Amygdala (tissue), 56 donors: ENCODE measurements at places on chromosomes 3 and 15.

- no peak for DNase-seq
Measured at GRCh38 chr15:22958487-22959280, 21.5 kb downstream of the CYFIP1 start.

GRCh38 chr3:13788522-13789424 is 91.1 kb downstream of the WNT7A start:
- DNase-seq, result no peak

DNA sequence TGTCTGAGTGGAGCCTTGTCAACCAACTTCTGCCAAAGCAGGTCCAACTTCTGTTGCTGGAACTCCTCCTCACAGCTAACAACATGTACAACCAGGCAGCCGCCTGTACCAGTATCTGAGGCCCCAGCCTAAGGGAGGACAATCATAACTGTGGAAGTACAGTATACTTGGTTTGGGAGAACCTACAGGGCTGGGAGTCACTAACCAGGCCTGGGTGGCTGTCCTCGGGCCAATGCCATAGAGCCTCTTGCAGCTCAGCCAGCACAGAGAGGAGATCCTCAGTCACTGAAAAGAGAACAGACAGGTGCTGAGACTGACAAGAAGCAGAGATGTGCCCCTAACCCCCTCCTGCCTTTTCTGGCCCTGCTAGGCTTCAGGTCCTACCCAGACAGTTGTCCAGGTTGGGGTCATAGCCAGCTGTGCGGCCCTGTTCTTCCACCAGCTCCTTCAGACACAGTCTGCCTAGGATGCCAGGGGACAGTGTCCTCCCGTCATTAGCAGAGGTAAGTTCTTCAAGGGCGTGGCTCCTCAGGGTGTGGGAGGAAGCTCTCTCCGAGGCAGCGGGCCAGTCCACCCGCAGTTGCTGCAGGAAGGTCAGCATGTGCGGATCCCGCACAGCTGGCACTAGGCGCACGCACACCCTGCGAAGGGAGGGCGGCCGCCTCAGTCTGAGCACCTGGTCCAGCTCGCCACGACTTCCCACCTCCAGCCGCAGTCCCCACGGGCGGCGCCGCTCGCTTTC is 980 bp downstream of the DALRD3 start:
- DNase-seq, result no peak

- DNase-seq, result no peak
Measured at GRCh38 chr15:71152542-71152941, 37.3 kb downstream of the THSD4 start.

DNA sequence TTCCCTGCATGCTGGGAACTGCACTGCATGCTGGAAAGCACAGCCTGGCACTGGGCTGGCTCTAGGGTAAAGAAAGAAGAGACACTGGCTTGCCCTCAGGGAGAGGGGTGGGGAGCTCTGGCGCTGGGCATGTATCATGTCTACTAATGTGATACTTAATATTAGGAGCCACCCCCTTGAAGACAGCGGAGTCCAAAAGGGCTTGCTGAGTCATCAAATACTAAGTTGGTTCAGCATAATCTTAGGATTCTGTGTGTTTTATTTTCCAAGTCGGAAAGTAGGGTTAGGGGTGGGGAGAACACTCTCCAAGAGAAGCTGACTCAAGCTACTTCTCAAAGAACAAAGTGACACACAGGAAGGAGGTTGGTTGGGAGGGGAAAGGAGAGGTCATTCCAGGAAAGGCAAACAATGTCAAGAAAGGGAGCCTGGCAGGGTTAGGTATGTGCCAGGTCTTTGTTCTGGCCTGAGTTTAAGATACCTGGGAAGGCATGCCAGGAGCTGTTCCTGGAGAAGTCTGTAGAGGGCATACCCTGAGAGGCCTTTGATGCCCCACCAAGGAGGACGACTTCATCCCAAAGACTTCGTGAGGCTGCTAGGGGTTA is 237.8 kb upstream of the NR2E3 start:
- DNase-seq, result no peak

DNA sequence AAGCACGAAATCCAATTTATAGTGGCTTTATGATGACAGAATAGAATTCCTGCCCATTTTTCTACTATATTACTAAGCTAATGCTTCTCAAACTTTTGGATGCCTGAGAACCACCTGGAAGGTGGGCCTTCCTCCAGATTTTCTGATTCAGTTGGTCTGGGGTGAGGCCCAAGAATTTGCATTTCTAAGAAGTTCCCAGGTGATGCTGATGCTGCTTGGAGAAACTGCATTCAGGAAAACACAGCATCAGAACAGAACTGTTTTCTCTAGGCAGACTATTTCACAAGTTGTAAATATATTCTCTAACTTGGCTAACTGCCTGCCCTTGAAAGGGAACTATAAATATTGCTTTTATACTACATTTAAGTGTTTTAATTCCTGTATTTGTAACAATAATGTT is 644.9 kb upstream of the DPPA4 start:
- DNase-seq, result no peak

DNA sequence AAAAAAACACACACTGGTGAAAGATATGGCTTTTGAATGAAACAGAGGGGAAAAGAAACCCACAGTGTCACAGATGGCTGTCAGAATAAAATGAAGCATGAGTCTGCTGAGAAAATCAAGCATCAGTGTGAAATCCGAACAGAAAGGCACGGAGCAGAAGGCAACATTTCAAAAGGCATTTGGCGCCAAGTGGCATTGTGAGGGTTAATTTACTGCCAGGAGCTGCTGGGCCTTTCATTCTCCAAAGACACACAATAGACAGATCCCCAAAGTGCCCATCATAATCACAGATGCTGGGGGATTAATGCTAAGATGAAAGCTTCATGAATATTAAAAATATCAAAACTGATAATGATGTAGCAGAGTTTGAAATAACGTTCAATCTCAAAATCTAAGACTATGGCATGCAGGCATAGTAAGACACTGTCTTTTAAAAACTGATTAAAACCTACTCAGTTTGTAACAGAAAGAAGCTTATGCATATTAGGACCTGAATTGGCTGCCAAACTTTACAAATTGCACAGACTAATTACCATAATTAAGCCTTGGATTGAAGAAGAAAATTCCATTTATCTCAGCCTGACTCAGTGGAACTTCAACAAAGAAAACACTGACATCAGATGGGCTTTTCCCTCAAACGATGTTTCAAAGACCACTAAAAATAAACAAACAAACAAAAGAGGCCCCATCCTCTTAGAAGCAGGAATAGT is 589.2 kb downstream of the ROBO1 start:
- no peak for DNase-seq

DNA sequence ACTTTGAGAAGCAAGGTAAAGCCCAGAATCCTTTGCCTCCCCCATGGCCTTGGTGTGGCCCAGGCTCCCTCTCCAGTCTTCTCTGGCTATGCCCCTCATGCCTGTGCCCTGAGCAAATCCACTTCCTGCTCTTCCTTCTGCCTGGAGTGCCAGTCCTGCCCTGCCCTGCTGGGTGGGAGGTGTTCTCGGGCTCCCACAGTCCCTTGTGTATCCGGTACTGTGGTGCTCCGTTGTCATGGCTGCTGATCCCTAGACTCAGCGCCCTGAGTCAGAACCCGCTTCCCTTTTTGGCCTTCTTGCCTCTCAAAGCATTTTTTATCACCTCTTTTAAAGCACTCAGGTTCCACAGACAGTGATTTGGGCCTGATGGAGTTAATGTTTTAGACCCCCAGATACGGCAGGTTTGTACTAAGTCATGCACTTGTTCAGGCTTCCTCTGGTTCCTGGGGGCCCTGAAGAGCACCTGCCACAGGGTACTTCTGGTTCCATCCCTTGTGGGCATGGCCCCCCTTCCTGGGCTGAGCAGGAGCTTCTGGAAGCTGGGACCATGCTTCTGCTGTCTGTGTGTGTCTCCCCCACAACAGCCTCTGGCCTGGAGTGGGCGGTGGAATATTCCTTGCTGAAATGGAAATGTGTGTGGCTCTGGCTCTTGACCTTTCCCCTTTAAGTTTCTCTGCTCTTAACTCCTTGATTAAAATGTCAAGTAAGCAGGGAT is 29.6 kb upstream of the ADAMTS7 start:
- DNase-seq, result no peak

DNA sequence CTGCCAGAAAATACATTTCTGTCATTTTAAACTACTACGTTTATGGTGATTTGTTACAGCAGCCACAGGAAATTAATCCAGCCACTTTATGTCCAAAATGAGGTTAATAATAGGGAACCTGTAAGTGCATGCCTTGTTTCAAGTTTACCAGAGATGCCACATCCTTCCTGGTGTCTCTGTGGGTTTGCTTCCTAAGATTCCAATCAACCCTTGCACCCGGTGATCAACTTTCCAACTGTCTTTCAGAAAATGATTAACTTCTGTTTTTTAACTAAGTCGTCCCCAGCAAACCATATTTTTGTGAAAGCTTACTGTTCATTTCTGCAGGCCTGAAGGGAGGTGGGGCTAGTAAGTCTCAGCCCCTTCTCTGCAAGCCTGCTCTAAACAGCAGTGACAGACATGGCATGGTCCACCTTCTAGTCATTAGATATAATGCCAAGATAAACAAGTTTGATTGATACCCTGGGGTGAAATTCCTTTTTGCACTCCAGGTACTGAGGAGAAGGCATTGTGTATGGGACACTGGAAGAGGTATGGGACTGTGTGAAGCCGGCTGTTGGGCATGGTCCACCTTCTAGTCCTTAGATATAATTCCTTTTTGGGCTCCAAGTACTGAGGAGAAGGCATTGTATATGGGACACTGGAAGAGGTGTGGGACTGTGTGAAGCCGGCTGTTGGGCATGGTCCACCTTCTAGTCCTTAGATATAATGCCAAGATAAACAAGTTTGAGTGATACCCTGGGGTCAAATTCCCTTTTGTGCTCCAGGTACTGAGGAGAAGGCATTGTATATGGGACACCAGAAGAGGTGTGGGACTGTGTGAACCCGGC is 11.1 kb upstream of the TMC3 start:
- DNase-seq, result no peak

GRCh38 chr15:62439543-62440016 is 274.5 kb upstream of the C2CD4B start:
- DNase-seq, result no peak

DNA sequence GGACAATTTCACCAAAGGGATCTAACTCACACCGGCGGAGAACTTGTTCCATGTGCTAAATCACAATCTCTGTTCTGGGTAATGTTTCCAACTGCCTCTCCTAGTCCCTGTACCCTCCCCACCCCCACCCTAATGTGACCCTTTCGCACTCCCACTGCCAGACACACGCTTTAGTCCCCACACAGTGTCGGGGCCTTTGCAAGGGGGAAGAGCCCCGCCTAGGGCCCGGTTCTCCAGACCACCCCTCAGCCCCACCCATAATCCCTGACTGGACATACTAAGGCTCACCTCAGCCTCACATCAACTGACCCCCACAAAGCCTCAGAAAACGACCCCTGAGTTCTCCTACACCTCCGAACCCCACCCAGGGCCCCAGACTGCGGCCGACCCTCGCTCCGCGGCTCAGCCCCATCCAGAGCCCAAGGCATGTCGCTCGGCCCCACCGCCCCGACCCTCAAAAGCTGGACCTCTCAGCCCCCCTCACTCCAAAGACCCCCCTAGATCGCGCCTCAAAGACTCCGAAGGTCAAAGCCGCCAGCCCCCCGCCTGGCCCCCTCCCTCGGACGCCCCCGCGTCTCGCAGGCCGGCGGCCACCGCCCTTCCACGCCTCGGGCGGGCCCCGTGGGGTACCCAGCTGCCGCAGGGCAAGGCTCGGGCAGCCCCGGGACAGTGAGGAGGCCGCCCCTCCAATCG is 72.0 kb upstream of the MAP4 start:
- no peak for DNase-seq

DNA sequence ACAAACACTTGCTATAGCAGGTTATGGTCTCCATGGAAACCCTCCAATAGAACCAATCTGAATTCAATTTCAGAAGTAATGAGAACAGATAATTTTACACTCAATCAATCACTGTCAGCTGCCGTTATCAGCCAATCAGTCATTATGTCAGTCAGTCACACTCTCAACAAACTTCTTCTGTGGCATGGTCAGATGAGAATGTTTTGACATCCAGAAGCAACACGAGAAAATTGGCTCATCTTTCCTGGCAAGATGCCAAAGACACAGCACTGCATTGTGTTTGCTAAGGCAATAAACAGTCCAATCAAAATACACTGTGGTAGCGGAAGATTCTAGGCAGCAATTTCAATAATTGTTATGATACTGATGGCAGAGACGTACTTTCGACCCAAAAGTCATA is 190.7 kb downstream of the RORA start:
- DNase-seq, result no peak

GRCh38 chr15:83435202-83435601 is 11.9 kb upstream of the SH3GL3 start:
- DNase-seq, result no peak

- DNase-seq, result no peak
Measured at GRCh38 chr15:81043935-81044575, 43.3 kb downstream of the TLNRD1 start.

DNA sequence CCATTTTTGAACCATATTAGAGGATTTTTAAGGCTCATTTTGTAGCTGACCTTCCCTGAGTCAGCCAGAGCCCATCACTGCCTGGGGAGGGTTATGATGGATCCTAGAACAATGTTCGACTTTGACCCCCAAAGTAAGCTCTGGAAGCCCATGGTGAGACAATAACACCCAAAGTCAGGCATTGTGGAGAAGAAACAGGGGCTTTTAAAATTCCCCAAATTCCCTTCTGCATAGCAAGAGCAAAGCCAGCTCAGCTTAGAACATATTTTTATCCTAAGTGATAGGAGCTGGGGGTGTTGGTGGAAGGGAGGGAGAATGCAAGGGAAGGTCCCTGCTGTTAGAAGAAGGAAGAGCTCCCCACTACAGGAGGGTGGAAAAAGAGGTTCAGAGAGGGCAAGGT is 4.0 kb downstream of the ITGA11 start:
- no peak for DNase-seq

GRCh38 chr3:25184641-25185250 is 243.3 kb upstream of the RARB start:
- DNase-seq, result no peak

DNA sequence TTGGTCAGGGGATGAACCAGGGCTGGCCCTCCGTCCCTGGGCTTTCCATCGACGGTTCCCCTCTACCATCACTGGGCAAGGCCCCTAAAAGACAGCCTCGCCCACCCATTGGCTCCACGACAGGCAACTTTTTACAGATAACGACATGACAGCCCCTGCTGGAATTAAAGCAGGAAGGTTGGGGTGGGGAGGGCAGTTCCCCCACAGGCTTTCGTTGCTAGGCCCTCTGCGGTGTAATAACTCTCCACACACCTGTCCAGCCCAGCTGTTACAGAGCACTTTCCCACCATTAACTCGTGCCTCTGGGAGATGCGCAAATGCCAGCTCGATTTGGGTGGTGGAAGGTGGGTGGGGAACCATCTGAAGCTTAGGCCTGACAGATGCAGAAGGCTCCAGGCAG is 264.2 kb upstream of the TLE3 start:
- DNase-seq, result no peak

DNA sequence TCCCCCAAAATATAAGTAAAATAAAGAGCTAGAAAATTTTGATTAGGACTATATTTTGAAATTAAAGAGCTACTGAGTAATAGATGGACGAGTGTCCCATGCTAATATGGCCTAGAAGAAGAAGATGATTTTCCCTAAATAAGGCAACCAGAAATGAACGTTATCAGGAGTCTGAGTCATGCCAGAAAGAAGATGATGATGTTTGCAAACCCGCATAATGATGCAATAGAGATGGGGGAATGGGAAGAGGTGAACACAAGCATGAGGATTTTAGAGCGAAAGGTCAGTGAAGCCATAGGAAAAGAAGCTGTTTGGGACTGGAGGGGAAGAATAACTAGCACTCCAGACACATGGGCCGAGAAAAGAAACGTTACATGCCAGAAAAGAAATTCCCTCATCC is 71.7 kb downstream of the FGF12 start:
- no peak for DNase-seq
